Nephron progenitor cell (in vitro differentiated cells): ENCODE measurements at places on chromosomes 4 and X.

DNA sequence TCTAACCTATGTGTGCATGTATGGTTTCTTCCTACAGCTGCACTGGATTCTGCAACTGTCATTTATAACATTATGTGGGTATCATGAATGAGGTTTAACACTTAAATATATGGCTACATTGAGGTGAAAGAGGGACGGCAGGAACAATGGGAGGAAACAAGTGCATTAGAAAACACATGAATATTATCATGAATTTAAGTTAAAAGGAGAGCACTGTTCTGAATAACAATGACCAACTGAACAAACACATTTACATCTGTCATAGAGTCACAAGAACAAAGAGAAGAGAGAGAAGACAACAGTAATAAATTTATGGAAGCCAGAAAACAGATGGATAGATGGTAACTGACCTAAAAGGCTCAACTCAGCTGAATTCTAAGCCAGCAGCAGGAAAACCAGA, 527.1 kb upstream of the DIPK2B start:
- DNase-seq = no peak

- no peak for DNase-seq
These were observed 288.4 kb downstream of the LHFPL1 start for GRCh38 chrX:112391313-112391712.

GRCh38 chrX:149898554-149898953, 17.6 kb downstream of the MAGEA8 start:
- DNase-seq = no peak

DNA sequence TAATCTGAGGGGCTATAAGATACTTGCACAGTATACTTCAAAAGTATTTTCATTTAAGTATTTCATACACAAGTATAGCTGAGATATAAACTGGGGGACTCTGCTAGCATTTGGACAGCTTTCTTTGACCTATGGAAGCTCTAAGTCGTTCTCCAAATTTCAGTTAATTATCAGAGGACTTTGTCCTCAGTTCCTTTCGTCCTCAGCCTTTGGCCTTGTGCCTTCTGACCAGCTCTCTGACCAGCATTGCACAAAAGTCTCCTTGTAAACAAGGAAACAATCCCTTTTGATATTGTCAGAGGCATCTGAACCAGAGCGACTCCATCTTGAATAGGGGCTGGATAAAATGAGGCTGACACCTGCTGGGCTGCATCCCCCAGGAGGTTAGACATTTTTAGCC, 464.0 kb upstream of the FAM241A start:
- DNase-seq = no peak
